Stimulated activated CD8-positive, alpha-beta memory T cell treated with anti-CD3 and anti-CD28 coated beads, Interleukin-7, amount 100 ng/mL, for 24 hours (primary cell): ENCODE measurements at places on chromosomes 3 and 15.

DNA sequence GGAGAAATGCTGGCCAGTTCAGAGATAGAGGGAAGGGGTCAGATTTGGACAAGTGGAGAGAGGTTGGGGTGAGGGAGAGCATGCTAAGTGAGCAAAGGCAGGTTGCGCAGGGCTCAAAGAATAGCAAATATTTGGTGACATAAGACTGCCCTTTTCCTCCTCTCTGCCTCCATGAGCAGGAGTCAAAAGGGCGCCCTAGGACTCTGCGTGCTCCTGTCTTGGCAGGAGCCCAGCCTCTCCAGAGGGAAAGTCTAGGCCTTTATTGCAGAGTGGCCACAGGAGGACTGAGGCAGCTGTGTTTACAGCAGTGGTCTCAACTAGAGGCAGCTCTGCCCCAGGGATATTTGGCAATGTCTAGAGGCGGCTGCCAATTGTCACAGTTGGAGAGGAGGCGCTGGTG lies 165.6 kb downstream of the FAM43A start:
- no peak for DNase-seq

- DNase-seq, result no peak
These were observed 29.9 kb downstream of the MBNL1 start for GRCh38 chr3:152298393-152299248.

DNA sequence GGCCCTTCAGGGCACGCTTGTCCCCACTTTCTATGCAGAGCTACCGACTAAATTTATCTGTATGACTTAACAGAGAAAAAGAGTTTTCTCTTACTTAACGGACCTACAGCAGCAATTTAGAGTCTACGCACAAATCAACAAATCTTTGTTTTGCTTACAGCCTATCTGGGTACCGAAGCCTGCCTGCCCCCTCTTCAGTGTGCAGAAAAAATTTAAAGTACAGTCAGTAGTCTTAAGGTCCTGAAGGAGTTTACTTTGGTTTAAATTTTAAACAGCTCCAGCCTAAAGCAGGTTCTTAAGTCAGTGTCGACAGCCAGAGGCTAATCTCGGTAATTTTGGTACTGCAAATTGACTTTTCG lies 570 bp downstream of the SACM1L start:
- no peak for DNase-seq

GRCh38 chr15:39529457-39529856 lies 51.4 kb upstream of the THBS1 start:
- no peak for DNase-seq

DNA sequence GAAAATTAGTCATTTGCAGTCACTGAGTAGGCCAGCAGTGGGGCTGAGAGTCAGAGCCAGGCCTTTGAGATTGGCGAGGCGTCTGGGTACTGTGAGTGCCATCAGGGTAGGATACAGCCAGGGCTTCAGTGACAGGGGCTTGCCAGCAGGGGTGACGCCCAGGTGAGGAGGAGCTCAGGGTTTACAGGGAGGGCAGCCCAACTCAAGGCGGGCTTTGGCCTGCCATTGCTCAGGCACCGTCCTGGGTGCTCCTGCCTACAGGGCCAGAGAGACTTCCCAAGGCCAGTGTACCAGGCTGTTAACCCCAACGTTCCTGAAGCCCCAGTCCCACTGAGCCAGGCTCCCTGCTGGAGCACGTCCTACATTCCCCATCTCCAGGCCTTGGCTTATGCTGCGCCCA lies 152.0 kb downstream of the FBLN2 start:
- DNase-seq, result no peak

- no peak for DNase-seq
These were observed 189.8 kb downstream of the NTRK3 start for GRCh38 chr15:88066636-88067330.

- DNase-seq, result no peak
These were observed 79.8 kb upstream of the FNDC3B start for GRCh38 chr3:171959532-171960089.

DNA sequence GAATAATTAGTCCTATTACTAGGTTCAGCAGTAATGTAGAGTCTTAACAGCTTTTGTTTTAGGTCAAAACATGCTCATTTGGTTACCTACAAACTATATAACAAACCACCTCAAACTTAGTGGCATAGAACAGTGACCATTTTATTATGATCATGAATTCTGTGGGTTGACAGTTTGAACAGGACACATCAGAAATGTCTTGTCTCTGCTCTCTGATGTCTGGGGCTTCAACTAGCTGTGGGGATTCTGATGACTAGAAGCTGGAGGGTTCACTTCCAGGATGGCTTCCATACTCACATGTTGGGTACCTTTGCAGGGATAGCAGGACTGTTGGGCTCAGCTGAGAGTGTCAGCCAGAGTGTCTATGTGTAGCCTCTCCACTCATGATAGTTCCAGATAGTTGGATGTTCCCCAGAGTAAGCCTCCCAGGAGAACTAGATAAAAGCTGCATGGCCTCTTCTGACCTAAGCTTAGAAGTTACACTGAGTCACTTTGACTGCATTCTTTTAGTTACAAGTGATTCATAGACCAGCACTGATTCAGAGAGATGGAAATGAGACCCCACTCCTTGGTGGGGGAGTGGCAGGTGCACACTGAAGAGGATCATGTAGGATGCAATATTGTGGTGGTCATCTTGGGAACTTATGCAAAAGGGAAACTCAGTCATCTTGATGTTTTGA lies 32.6 kb downstream of the PLCL2 start:
- no peak for DNase-seq

- no peak for DNase-seq
These were observed 79.5 kb upstream of the LIPC start for GRCh38 chr15:58352026-58352929.

DNA sequence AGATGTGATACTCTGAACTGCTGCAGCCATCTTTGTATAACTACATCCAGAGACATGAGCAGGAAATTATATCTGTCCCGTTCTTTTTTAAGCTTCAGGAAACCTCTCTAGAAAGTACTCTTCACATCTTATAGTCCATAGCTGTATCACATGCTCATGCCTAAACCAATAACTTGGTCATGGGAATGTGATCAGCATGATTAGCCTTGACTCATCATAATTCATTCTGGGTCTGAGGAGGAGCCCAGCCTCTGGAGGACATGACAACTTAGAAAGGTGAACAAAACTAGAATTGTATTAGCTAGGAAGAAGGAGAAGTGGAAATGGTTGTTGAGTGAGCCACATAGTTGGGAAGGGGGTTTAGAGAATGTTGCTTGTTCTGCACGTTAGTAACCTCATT lies 12.9 kb downstream of the PPM1L start:
- DNase-seq, result no peak

GRCh38 chr15:34628577-34629152 lies 45.2 kb upstream of the GOLGA8B start:
- DNase-seq, result no peak

DNA sequence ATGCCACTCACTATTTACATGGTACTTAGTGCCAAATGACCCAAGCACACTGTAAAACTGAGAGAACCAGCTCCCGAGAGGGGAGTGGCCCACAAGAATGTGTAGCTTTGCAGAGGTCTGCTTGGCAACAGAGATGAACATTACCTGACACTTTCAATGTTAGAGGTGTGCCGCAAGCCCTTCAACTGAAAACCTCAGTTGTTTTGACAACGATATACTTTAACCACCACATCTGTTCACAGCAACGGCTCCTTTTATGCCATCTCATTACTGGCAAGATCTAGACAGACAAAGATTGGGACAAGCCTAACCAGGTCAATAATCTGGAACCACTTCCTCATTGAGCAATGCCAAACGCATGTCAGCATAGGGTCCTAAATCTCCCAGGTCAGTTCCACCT lies 23.7 kb downstream of the NEK10 start:
- DNase-seq, result no peak

DNA sequence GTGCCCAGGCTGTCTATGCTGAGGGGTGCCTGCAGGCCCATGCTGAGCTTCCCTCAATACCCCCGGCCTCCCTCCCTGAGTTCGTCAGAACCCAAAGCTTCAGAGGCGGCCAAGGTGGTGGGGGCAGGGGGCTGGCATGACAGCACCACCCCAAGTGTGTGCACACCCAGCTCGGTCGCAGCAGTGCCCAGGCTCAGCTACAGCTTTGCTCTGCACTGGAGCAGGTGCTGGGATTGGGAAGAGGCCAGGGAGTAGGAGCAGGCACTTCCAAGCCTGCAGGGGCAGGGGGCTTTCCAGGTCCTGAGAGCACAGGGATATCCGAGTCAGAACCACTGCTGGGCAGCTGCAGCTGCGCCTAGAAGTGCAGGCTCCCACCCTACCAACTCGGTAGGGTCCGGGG lies 283.9 kb downstream of the UBE2E2 start:
- DNase-seq, result no peak

GRCh38 chr15:93658026-93658816 lies 569.2 kb upstream of the RGMA start:
- DNase-seq, result no peak

DNA sequence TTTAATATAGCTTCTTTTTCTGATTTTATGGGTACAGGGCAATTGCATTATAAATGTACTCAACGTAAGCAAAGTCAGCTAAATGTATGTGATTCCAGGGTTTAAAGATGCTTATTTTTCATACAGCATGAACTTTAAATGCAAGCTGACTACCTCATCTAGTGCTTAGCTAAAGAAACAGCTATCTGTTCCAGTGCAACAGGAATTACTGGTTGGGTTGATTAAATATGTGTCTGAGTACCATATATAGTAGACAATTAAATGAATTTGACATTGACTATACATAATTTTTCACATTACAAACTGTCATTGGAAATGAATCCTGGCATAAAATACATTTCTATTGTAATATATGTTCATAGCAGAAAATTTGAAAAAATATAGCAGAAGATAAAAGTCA lies 26.3 kb upstream of the SV2B start:
- DNase-seq, result no peak

- DNase-seq, result no peak
These were observed 90.3 kb downstream of the PLCL2 start for GRCh38 chr3:16975083-16975482.

- DNase-seq, result no peak
These were observed 729.9 kb downstream of the MECOM start for GRCh38 chr3:168933614-168934013.

GRCh38 chr3:141413391-141413790 lies 45.1 kb downstream of the ZBTB38 start:
- no peak for DNase-seq

DNA sequence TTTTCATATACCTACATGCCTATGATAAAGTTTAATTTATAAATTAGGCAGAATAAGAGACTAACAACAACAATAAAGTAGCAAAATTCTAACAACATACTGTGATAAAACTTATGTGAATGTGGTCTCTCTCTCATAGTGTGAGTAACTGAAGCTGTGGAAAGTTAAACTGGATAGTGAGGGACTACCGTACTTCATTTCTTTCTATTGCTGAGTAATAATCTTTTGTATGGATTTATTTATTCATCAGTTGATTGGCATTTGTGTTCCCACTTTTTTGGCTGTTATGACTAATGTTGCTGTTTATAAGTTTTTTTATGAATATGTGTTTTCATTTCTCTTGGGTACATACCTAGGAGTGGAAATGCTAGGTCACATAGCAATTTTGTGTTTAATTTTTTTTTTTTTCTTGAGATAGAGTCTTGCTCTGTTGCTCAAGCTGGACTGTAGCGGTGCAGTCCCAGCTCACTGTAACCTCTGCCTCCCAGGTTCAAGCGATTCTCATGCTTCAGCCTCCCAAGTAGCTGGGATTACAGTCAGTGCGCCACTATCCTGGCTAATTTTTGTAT lies 41.0 kb downstream of the RNF111 start:
- DNase-seq, result no peak

- no peak for DNase-seq
These were observed 410.4 kb downstream of the SHQ1 start for GRCh38 chr3:72437661-72438406.

DNA sequence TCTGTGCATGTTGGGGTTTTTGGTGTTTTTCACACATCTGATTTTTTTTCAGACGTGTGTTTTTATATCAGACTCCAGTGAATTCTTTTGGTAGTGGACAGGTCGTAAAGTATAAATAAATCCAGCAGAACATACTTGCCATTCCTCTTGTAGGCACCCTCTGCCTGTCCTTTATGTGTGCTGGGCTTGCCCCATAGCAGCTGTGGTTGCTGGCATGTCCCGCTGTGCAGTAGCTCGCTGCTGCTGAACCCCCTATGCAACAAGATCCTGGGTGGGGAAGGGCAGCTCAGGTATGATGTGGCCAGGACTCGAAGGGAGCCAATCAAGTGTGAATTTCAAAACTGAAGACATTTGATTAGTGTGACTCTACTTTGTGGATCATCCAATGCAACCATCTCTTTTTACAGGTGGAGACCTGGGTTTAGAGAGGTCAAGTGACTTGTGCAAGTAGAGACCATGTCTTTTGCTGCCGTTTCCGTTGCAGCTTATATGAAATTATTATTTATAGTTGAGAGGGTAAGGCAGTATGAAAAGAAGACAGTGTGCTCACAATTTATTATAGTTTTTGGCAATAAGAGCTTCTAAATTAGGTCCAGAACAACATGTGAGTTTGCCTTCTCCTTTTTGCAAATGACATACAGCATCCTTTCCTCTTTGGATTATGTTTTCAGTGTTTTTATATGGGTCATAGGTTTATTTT lies 350.8 kb upstream of the C2CD4B start:
- no peak for DNase-seq

GRCh38 chr15:78804391-78804792 lies 6.9 kb downstream of the ADAMTS7 start:
- no peak for DNase-seq

GRCh38 chr15:72873379-72874233 lies 90.0 kb upstream of the ADPGK start:
- no peak for DNase-seq

- DNase-seq, result no peak
These were observed 42.2 kb downstream of the TRIM42 start for GRCh38 chr3:140719841-140720614.

DNA sequence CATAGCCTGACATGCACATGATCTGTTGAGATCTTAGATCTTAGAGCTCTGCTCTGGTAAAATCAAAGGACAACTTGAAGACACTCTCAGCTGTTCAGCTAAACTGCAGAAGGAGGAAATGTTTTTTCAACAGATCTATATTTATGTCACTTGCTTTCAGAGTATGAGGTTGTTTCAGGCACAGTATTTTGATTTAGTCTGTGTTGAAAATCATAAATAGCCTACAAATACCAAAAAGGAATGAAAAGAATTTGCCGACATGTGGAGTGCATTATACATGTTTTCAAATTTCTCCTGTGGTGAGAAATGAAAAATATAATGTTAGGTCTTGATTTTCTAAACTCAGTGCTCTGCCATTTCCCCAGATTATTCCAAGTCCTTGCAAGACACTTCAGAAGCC lies 1118.4 kb downstream of the TBL1XR1 start:
- DNase-seq, result no peak

DNA sequence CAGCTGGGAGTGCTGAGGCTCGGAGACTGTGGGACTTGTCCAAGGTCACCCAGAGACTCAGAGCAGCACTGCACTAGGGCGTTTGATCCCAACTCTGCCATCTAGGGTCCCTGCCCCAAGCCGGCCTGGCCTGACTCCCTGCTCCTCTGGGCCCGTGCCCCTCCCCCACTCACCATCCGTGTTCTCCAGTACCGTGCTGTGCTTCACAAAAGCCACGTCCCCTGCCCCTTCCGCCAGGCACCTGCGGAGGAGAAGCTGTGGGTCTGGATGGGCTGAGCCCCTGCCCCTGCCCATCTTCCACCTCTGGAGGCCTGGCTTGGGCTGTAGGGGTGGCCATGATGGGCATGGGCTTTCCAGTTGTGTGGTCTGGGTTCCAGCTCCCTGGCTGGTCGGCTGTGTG lies 8.4 kb downstream of the MELTF start:
- no peak for DNase-seq
